ENCODE measurements at places on chromosomes 1 and 21.

GRCh38 chr21:29053656-29054055 lies 19.8 kb downstream of the CCT8 start:
- DNase-seq, result no peak

DNA sequence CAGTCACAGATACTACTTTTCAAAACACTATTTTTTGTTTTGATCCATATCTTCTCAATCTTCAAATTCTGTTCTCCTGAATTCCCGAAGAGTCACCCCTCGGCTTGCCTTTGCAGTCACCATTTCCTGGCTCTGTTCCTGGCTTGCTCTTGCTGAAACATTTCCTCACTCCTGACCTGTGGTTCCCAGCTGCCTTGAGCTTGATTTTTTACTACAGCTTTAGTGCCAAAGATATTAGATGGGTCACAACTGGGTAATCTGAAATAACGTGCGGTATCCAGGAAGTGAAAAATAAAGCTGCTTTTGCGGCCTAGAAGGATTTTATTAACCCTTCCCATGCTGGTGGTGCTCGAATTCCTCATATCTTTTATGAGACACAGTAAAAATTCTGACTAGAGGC lies 318.8 kb downstream of the PCP4 start:
- DNase-seq, result no peak

- DNase-seq, result no peak
Observed at GRCh38 chr1:234212764-234213657, 160.2 kb upstream of the COA6 start.

- no peak for DNase-seq
Observed at GRCh38 chr1:243933495-243933894, 83.5 kb upstream of the AKT3 start.

- no peak for DNase-seq
Observed at GRCh38 chr1:15095496-15095875, 58.1 kb upstream of the TMEM51 start.

GRCh38 chr1:60911966-60912697 lies 170.2 kb upstream of the NFIA start:
- no peak for DNase-seq

DNA sequence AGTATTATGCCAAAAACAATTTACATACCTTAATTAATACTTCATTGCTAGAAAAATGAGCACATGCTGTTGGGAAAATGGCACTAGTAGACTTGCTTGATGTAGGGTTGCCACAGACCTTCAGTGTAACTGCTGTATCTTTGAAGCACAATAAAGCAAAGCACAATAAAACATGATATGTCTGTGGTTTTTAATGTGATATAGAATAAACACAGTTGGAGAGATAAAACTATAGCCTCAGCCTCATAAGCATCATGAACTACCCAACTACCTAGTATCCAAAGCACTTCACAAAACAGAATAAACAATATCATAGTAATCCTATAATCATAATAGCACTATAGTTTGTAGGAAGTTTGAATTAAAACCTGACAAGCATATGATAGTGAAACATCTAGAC lies 143.5 kb downstream of the SYT14 start:
- no peak for DNase-seq

DNA sequence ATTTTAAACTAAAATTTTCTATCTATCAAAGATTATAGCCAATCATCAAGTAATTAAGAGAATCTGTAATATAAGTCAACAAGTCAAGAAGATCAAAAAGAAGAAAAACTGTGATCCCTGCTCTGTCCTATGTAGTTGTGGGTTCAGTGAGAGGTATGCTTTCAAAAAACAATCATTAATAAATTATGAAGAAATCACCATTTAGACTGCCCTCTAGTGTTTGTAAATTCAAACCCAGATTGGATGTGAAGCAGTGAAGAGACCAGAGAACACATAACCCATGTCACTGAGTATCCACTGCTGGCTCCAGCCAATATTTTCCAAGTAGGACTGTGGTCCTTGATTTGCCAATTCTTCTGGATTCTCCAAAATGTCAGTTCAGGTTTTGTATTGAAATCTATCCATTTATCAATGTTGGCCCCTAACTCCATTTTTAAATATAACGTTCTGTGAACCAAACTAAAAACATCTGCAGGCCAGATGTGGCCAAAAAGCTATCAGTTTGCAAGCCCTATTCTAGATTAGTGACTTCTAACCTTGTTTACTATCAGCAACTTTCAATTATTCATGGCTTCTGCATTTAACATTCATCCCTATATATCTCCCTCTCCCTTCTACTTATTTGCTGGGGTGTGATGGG lies 467.5 kb upstream of the CXADR start:
- no peak for DNase-seq

- DNase-seq, result no peak
Observed at GRCh38 chr1:192732787-192733186, 76.1 kb upstream of the RGS2 start.

GRCh38 chr1:169090308-169090899 lies 16.1 kb upstream of the ATP1B1 start:
- no peak for DNase-seq

GRCh38 chr1:168509875-168510791 lies 33.7 kb downstream of the XCL2 start:
- no peak for DNase-seq

- DNase-seq, result no peak
Observed at GRCh38 chr1:43337588-43337987, at the start of gene MPL. Gene MPL, plus strand, starts transcription at chr1:43337818. Its CDS starts 31 bp downstream, at chr1:43337849.

DNA sequence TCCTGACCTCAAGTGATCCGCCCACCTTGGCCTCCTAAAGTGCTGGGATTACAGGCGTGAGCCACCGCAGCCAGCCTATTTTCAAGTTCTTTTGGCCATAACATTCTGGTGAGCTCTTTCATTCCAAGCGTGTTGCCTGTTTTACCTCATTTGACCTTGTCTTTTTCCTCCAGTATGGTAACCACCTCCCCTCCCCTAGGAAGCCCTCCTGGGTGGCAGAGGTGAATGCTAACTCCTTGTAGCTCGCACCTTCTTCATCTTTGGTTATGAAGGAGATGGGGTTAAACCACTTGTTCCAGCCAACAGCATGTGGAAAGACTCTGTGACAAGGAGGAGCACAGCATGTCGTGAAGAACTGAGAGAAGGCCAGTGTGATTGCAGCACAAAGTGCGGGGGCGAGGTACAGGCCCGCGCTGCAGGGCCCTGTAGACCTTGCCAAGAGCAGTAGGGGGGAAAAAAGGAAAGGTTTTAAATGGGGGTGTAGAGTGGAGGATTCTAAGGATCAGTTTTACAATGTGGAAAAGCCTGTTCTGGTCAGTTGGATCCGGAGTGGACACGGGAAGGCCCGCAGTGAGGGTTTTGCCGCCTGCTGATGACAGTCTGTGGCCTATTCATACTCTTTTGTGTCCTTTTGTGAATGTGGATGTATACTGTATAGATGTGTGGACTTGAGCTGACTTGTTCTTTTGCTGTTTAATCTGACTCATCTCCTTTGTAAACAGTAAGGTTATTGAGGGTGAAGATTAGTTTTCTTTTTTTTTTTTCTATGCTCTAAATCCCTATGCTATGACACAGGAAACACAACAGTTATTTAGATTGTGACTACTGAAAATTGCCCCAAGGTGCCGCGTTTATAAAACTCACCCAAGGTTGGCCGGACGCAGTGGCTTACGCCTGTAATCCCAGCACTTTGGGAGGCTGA lies 7.5 kb upstream of the ZNF436 start:
- no peak for DNase-seq

DNA sequence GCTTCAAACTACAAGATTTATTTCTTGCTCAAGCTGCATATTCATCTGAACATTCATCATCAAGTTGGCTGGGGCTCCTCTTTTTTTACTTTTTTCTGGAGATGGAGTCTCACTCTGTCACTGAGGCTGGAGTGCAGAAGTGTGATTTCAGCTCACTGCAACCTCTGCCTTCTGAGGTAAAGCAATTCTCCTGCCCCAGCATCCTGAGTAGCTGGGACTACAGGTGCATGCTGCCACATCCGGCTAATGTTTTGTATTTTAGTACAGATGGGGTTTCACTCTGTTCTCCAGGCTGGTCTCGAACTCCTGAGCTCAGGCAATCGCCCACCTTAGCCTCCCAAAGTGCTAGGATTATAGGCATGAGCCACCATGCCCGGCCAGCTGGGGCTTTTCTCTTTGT lies 88.3 kb upstream of the C1orf105 start:
- DNase-seq, result no peak

DNA sequence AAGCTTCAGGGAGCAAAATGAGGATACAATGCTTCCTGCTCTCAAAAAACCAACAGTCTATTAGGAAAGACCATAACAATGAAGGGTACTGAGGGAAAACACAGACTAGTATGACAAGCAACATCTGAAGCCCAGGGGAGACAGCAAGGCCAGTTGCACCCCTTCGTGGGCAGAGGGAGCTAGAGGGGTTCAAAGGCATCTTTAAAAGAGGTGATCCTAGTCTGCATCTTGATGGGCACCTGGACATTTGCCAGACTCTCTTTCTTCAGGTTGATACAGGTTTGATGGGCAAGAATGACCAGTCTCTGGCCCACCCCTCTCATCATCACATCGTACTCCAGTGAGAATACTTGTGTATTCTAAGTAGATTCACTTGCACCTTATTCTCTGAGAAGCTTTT lies 177.7 kb downstream of the VAV3 start:
- no peak for DNase-seq

DNA sequence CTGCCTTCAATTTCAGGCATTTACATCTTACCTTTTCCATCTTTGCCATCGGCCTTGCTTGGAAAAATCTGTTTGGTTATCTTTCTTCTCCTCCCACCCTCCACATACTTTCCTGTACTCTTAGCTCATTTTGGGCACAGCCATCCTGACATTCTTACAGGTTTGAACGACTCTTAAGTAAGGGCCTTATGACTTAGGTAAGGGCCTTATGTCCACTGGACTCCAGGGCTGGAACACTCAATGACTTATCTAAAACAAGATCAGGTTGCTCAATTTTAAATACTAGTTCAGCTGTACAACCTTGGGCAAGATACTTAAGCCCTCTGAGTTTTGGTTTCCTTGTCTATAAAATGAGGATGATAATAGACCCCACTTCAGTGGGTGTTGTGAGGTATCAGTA lies 40.9 kb downstream of the C1orf21 start:
- no peak for DNase-seq
